ENCODE measurements at places on chromosomes 11 and 22. TPM values are rescaled to one million over a fixed set of nuclear protein-coding genes. Genes with fewer than 3 reads are reported as not detected.

- peak; percentile 81 for DNase-seq
These were observed 63.6 kb upstream of the EP300 start for GRCh38 chr22:41028841-41029240.

Gene GLB1L3
- 0.75 TPM for total RNA-seq

Gene RANBP1
- 360 TPM for total RNA-seq

- DNase-seq = no peak
These were observed 11.6 kb upstream of the APOBEC3B start for GRCh38 chr22:38970551-38970950.

Gene LINC01488
- total RNA-seq = not detected

DNA sequence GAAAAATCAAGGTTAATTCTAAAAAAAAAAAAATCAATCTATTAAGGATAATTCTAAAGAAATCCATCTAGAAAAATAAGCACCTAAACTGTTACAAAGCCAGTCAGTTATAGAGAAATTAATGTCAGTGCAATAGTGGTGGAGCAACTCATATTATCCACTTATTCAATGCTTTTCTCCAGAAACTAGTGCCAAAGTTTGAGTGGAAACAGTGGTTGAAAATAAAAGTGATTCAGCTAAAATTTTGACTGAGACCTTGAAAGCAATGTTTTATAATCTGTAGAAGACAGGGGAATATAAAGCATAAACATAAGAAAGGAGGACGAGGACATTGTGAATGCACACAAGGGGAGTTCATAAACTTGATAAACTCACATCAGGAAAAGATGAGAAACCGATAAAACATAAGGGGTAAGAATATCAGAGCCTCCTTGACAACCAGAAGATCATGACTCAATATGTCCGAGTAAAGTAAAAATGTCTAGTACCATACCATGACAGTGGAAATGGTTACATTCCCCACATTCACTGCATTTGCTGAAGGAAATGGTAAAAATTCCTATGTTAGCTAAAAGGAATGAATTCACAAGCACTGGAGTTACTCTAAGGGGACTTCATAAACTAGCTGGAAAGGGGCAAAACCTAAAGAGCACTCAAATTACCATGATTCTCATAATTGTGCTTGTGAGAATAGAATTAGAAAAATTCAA, 58.7 kb upstream of the SLC5A12 start:
- DNase-seq = no peak

GRCh38 chr11:2963112-2963754, 28.9 kb downstream of the NAP1L4 start:
- DNase-seq = no peak

GRCh38 chr22:27985323-27986275, 66.5 kb upstream of the PITPNB start:
- no peak for DNase-seq

Gene HORMAD2
- not detected for total RNA-seq

- DNase-seq = no peak
These were observed 17.5 kb downstream of the GAB2 start for GRCh38 chr11:78400116-78400515.

DNA sequence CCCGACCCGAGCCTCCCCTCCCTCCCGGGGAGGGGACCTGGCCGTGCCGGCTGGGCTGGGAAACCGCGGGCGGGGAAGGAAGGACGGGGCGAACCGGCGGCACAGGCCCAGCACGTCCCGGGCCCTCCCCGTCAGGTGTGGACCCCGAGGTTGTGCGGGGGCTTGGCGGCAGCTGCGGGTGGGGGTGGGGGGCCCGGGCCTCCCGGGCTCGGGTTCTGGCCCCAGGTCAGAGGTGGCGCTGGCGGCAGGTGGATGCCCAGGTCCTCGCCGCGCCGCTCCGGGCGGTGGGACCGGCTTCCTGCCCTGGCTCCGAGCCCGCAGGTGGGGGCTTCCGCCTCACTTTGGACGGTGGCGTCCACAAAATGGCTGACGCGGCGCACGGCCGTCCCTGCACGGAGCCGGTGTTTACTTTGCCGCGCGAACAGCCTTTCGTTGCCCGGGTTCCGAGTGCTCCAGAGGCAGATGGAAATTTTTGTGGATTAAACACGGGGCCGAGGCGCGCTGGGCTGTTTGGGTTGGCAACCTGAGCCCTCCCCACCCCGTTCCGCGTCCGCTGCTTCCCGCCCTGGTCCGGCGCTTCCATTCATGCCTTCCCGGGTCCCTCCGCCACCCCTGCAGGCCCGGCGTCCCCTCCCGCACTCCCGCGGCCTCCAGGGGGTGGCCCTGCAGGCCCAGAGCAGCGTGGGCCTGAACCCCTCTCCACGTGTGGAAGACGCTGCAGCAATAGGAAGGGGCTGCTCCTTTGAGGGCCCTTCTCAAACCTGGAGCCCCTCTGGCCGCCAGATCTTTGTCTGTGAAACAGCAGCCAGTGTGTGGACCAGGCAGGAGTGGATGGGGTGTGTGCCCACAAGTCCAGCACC, 92.0 kb upstream of the KCNQ1OT1 start:
- DNase-seq = no peak

DNA sequence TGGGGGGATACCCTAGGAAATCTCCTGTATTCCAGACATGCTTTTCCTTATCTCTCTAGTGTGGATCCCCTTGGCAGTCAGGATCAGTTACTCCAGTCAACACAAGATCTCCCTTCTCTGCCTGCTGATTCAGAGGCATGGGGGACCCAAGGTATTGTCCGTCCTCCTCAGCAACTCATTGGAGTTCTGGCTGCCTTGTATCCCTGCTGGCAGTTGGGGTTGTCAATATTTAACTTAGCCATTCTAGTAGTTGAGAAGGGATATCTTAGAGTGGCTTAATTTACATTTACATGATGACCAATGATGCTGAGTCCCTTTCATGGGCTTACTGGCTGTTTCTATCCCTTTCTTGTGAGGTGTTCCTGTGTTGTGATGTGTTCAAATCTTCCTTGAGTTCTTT, 74.2 kb downstream of the GRK3 start:
- no peak for DNase-seq

DNA sequence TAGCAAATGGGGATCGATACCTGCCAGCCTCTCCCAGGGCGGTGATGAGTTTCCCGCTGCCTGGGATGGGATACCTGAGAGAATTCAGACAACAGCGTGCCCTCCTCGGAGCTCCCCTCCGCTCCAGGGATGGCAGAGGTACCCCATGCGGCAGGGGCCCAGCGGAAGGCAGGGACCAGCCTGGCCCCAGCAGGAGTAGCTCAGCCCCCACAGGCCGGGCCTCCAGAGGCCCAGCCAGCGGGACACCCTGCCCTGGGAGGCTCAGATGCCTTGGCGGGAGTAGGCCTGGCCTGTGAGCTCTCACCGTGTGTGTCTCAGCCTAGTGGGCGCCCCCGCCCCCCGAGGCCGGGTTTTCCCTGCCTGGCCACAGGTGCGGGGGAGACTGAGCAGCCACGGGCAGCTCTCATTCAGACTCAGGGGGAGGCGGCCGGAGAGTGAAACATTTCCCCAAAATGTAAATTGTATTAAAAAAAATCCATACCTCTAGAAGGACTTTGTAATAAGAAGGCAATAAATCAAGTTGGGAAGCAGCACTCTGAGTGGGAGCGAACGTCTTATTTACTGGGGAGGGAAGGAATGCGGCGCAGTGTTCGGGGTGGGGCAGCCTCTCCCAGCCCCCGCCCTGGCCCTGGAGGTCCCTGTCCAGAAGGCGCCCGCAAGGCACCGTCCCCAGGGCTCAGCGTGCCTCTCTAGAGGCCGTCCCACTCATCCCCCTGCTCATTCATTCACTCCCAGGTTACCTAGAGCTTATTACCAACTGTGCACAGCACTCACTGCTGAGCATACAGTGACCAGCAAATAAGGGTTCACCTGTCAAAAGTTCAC, 888.0 kb downstream of the BRD1 start:
- DNase-seq = no peak

DNA sequence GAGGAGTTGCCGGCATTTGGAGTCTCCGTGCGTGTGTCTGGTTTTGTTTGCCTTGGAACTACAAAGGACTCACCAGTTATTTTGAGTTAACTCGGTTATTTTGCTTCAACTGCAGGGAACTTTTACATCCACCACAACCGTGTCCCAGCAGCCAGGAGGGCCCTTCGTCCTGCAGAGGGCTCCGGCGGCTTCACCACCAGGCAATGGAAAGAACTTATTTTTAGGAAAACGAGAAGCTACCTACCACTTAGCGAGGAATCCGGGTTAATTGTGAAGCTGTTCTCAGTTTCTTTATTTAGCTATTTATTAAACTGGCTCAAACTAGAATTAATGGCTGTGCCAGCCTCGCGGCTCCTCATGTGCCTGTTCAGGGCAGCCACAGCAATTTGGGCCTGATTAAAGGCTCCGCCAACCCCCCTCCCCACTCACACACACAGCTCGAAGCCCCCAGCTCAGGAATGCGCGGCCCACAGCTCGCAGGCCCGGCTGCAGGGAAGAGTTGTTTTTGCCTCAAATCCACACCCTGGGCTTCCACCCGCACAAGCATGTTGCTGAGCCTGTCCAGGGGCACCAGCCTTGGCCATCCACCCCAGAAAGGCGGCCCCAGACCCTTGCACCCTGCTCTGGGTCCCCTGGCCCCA, 55.9 kb upstream of the FGF3 start:
- DNase-seq = no peak

Gene CSRP3
- not detected for total RNA-seq

DNA sequence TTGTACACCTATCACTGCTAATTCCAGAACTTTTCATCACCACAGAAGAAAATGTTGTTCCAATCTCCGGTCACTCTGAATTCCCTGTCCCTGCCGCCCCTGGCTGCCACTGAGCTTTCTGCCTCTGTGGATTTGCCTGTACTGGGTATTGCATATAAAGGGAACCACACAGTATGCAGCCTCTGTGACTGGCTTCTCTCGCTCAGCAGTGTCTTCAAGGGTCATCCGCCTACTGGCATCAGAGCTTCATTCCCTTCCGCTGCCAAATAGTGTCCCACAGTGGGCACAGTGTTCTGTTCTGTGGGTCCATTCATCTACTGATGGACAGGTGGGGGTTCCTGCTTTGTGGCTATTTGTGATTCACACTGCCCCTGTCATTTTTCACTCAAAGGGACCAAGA, 5.3 kb downstream of the DHCR7 start:
- DNase-seq = no peak
